ENCODE measurements at places on chromosomes 6 and 20.

- no peak for DNase-seq
These were observed 1.3 kb downstream of the MAS1 start for GRCh38 chr6:159892053-159892452.

- DNase-seq: no peak
These were observed 52.5 kb downstream of the FAXC start for GRCh38 chr6:99297006-99297405.

DNA sequence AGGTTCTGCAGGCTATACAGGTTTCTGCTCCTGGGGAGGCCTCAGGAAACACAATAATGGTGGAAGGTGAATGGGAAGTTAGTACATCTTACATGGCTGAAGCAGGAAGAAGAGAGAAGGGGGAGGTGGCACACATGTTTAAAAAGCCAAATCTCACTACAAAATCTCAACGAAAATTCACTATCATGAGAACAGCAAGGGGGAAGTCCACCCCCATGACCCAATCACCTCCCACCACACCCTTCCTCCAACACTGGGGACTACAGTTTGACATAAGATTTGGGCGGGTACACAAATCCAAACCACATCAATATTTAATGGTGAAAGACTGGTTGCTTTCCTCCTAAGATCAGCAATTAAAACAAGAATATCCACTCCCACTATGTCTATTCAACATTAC lies 13.8 kb upstream of the POLR1H start:
- DNase-seq: no peak

GRCh38 chr20:44137266-44137801 lies 49.7 kb downstream of the JPH2 start:
- DNase-seq: no peak

- no peak for DNase-seq
These were observed 7.8 kb downstream of the MBOAT1 start for GRCh38 chr6:20204512-20204894.

GRCh38 chr6:27742833-27743573 lies 169.2 kb downstream of the OR2B2 start:
- DNase-seq: no peak

DNA sequence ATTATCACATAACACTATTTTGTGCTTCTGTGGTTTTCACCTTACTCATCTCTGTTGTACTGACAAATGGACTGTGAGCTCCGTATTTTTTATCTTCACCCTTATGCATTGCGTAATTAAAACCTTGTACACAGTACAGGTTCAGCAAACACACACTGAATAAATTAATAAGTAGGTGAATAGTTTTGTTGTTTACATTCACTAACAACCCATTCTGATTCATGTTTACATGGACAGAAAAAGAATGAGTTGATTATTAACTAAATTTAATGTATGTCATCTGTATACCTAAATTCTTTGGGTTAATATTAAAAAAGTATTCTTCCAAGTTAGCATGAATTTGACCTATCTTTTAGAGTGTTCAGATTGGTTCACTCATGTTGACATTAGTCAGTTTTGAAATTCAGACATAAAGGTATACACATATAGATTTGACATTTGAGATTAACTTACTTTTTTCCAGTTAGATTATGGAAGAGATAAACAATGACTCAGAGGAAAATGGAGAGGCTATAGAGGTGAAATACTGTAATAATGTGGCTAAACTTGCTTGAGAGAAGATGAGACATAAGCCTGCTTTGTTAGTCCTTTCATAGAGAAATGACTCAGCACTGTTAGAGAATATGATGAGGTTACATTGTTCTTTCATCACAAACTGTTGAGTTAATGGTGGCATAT lies 541.7 kb upstream of the FLRT3 start:
- no peak for DNase-seq

DNA sequence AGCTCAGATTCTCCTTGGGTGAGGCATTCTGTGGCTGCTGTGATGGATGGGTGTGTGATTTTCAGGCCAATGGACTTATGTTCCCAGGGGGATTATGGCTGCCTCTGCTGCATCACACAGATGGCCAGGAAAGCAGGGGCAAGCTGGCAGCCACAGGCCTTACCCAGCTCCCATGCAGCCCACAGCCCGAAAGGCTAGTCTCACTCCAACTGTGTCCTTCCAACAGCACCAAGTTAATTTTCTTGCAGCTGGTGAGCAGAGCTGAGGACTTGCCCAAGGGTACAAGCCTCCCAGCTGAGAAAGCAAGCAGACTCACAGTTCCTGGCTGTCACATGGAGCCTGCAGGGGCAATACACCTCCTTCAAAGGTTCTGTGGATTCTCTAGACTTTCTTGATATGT lies 155.2 kb upstream of the KHDRBS2 start:
- DNase-seq: no peak

- no peak for DNase-seq
These were observed 112.1 kb upstream of the TMEM170B start for GRCh38 chr6:11425431-11425871.

GRCh38 chr20:1466211-1467081 lies at the start of gene NSFL1C:
Gene NSFL1C (minus strand): TSS chr20:1466849. CDS start chr20:1466824, 25 bp downstream.
- DNase-seq: peak; percentile 89

- no peak for DNase-seq
These were observed 30.6 kb downstream of the SNAP25 start for GRCh38 chr20:10249048-10249770.

DNA sequence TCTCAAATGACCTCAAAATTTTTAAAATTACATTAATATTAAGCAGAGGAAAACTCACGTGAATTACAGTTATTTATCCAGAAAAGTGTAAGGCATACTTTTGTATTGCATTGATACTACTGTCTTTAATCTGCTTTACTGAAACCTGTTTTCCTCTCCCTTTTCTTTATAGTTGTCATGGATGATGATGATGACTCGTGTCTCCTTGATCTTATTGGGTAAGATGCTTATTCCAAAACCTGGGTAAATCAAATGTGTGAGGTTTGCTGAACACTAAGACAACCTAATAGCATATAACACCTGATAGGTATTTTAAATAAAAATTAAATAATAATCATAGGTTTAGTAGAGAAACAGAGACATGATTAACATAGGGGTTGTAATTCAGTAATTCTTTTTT lies 40.0 kb downstream of the BICRAL start:
- DNase-seq: no peak

DNA sequence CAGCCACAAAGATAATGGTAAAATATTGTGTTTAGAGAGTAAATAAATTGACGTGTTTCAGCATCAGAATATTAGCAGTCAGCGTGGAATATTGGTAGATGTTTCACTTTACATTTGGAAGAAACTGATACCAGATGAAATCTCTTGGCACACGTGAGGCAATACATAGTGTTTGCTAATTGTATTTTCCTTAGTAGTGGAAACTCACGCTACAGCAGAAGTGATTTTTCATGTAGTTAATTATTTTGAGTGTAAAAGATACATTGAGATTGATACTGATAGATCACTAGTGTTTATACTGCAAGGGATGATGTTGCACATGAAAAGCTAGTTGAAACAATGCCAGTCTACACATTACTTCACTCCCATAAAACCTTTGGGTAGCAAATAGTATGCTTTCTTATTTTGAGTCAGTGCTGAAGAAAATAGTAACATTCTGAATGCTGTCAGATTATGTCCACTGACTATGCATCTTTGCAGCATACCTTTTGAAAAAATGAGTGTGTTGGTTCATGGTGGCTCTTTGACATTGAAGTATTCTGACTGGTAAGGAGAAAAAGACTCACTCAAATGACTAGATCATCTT lies 59.3 kb downstream of the CD2AP start:
- no peak for DNase-seq

GRCh38 chr6:134657751-134658527 lies 292.0 kb downstream of the ALDH8A1 start:
- DNase-seq: no peak

GRCh38 chr20:4946986-4947385 lies 54.3 kb downstream of the SLC23A2 start:
- DNase-seq: no peak

DNA sequence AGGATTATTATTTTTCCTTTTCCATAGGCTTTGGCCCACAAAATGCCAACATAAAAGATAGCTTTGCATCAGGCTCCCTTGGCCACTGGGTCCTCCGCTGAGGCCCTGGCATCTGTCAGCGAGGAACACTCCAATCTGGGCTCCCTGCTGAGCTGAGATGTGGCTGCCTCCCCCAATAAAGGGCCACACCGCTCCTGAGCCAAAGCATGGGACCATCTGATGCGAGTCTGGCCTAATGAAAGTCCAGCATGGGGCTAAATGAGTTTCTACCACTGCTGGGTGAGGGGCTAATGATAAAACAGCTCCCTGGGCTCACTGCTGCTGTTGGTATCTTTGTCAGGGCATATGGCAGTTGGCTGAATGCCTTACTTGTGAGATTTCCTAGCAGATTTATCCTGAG lies 817.5 kb upstream of the SLC35B3 start:
- DNase-seq: no peak

DNA sequence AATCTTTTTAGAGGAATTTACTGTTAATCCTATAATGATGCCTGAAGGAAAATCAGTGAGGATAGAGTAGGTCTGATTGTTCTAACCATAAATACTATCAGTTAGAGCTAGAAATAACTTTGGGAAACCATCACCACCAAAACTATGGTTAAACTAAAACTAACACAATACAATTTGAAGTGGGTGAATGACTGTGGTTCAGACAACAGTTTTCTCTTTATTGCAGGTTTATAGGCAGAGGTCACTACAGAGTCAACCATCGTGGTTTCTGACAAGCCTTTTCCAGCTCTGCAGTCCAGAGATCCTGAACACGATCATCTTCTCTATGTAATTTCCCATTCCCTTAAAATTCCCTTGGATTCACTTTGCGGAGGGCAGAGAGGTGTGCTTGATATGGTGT lies 134.3 kb downstream of the IBTK start:
- DNase-seq: no peak

All from stimulated activated CD8-positive, alpha-beta memory T cell treated with anti-CD3 and anti-CD28 coated beads, Interleukin-4, amount 100 ng/mL, for 1 hour (primary cell).